ENCODE measurements at places on chromosomes 7 and 10. TPM values are rescaled to one million over a fixed set of nuclear protein-coding genes. Genes with fewer than 3 reads are reported as not detected.

AEBP1 gene
- 1.2 TPM for total RNA-seq

IRF5 gene
- total RNA-seq = 0.26 TPM

GNAI1 gene
- total RNA-seq = 42.4 TPM

SFTPD gene
- not detected for total RNA-seq

MYL10 gene
- total RNA-seq = not detected

WIPF3 gene
- total RNA-seq = 2.5 TPM

DNA sequence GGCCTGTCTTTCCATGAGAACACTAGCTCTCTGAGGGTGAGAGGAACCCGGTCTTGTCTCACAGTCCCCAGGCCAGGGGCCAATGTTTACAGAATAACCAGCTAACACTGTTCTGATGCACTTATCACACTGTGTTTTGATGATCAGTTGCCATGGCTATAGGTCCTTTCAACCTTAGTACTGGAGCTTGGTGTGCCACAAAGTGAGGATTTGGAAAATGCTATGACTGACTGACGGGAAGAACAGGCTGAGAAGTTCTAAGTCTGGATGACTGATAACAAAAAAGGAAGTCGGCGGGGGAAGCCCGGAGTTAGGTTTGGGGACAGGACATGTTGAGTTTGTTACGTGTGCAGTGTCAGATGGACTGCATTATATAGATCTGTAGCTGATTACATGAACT is 141.8 kb downstream of the CTTNBP2 start:
- no peak for DNase-seq

DNA sequence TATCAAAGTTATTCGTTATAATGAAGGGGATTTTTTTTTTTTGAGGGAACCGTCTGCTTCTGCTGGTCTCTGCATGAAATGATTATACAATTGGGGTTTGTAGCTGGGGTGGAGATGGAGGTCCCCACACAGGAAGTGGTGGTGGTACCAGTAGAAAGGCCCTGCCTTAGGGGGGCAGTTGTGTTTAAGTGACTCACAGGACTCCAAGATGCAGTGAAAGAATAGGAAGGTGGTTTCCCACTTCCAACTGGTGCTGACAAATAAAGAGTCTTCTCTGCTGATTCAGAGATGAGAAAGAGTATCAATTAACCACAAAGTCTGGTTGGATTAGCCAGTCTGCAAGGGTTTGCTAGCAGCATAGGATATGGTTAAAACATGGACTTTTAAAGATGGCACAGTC is 376.0 kb downstream of the SORCS3 start:
- DNase-seq = no peak

DNA sequence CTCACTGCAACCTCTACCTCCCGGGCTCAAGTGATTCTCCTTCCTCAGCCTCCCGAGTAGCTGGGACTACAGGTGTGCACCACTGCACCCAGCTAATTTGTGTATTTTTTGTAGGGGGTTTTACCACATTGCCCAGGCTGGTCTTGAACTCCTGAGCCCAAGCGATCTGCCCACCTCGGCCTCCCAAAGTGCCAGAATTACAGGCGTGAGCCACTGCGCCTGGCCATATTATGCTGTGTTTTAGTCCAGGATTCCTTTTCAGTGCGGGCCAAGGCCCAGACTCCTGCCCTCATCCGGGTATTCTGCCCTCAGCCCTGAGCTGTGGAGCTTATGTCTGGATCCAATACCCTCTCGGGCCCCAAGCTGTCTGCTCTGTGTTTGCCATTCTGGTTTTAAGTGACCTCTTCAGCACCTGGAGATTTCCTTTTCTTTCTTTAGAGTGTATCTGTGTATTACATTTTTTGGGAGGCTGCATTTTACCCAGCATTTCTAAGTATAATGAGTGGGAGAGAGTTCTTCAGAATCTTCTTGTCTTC is 114.9 kb downstream of the BUB3 start:
- DNase-seq = no peak

DNA sequence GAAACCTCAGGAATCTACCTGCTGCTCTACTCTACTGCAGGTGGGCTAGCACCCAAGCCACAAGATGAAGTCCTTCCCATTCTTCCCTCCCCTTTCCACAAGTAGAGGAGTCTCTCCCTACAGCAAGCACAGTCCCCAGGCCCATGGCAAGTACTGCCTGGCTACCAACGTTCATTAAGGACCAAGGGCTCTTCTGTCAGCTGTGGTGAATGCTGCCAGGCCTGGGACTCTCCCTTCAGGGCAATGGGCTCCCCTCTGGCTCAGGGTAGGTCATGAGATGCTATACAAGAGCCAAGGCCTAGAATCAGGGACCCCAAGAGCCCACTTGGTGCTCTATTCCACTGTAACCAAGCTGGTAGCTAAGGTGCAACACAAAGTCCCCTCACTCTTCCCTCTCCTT is 39.8 kb downstream of the SNX13 start:
- no peak for DNase-seq

DNA sequence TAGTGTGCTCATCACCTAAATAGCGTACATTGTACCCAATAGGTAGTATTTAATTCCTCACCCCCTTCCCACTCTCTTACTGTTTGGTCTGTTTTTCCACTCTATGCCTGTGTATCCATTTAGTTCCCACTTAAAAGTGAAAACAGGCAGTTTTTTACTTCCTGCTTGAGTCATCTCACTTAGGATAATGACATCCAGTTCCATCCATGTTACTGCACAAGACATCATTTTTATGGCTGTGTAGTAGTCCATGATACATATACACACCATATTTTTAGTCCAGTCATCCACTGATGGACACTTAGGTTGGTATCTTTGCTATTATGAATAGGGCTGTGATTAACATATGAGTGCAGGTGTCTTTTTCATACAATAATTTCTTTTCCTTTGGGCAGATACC is 10.1 kb downstream of the STK17A start:
- DNase-seq = no peak

- no peak for DNase-seq
Observed at GRCh38 chr10:13352519-13352918, 4.4 kb upstream of the SEPHS1 start.

GRCh38 chr7:120272261-120272660 is 714 bp upstream of the KCND2 start:
- peak; percentile 71 for DNase-seq

DNA sequence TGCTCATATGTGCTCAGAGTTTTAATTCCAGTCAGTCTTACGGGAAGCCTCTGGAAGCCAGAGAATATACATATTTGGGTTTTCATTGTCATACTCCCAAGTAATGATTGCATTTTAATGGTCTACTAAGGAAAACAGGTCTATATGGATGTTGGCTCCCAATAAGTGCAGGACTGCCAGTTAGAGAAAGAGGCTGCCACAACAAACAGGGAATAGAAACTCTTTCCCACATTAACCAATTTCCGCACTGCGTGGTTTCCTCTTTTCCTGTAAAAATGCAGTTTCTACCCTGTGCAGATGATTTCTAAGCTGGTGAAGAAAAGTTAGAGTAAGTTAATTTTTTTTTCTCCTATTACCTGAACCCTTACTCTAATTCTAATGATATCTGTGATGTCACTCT is 78.2 kb downstream of the CCSER2 start:
- no peak for DNase-seq

- DNase-seq = peak; percentile 71
Observed at GRCh38 chr7:155456738-155457543, 988 bp upstream of the EN2 start.

GRCh38 chr7:50119815-50120637 is 27.0 kb upstream of the ZPBP start:
- DNase-seq = no peak

- DNase-seq = no peak
Observed at GRCh38 chr7:24419077-24419476, 135.1 kb downstream of the NPY start.

DNA sequence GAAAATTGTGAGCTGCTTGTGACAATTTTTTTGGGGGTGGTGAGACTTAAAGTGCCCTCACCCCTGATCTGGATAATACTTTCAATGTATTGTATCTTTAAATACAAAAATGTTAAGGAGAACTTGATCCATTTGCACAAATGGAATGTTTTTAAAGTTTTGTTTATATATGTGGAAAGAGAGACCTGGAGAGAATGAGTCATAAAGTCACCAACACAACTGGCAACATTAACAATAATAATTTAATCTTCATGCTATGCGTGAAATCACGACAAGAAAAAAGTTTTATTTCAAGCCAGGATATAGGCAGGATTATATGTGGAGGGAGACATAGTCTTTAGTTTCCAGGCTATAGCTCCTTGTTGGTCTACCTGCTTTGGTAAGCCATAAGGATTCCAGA is 537.5 kb downstream of the GPAM start:
- no peak for DNase-seq

DNA sequence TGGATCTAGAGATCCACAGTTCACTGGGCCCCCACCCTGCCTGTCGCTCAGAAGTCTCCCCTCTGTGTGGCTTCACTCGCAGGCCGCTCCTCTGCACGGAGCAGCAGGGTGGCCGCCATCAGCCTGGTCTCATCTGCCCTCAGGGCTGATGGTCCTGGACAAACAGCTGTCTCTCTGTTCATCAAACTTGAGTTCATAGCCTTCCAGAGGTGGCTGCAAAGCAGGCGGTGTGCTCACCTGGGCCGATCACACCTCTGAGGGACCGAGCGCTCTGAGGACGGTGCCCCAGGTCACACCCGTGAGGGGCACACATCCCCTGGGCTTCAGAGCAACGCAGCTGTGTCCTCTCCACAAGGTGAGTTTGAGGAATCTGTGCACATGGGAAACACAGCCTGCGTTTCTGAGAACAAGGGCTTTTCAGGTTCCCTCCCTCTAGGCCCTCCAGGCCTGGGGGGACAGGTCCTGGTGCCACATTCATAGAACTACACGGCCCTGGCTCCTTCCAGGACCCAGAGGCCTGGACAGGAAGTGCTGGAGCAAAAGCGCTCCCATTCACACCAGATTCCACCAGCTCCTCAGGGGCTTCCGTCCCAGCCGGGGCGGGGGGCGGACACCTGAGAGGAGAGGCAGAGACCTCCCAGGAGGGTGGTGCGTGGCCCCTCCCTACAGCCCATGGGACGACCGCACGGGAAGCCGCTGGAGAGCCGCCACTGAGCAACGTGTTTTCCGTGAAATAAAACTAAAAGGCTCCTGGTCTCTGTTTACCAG is 31.2 kb upstream of the FAM20C start:
- no peak for DNase-seq

- no peak for DNase-seq
Observed at GRCh38 chr7:40483630-40484029, 348.8 kb downstream of the SUGCT start.

DNA sequence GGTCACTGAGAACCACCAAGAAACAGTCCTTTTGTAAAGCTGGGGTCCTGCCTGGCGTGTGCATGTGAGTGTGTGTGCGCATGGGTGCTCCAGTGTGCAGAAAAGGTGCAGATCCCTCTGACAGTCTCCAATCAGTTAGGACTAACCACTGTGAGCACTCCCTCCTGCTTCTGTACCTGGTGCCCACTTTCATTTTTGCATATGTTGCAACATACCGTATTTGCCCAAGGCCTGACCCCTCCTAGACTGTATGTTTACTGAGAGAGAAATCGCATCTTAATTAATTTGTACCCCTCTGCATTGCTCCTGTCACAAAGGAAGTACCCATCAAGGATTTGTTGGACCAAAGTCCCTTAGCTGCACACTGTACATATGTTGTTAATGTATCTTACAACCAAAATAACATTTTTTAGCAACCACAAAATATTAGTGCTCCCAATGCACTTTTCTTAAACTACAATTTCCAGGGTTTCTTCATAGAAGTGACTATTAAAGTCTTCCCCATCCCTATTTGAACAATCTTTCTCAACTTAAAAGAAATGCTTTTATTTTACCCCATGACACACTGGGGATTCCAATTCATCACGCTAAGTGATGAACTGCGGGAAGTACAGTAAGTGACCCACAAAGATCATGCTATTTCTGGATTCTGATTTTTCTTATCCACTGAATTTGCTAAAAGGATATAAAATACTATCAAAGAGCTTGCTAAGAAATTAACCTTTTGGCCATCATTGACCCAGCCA is 16.6 kb downstream of the PAXIP1 start:
- DNase-seq = no peak

DNA sequence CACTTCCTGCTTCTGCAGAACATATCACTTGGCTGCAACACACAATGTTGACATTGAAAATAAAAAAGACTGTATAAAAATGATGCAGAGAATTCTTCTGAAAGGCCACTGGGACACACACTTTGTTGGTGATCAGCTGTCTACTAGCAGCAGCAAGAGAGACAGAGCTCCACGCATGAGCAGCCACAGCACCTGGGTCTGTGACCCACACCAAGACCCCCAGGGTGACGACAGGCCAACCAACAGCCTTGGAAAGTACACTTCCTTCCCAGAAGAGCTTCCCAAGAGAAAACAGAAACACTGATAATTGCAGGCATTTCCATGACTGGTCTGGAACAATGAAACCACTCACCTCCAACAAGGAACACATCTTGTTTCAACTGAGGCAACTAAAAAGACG is 239.0 kb downstream of the DIP2C start:
- no peak for DNase-seq

DNA sequence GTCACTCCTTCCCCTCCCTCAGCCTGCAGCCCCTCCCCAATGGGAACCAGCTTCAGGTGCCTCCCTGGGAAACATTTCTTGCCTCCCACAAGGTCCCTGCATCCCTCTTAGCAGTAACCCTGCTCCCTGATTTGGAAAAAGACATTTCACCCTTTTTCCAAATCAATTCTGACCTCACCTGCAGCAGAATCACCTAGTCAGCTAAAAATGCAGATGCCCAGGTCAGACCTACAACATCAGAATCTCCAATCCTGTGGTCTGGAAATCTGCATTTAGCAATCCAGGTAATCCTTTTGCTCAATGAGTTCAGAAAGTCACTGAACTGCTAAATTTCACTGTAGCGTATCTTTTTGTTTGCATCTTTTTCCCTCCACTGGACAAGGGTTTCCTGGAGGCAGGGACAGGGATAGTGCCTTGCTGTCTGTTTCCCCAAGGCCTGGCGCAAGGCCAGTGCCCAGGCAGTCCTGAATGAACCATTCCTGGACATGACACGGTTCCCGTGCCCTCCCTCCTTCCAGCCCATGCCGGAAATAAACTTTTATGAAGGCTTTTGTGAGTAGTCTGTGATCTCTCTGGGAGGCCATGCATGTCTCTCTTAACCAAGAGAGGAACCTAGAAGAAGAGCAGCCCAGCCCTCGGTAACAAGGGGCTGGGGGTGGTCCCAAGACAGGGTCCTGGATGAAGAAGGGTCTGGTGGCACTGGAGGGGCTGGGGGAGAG is 44.0 kb downstream of the COL13A1 start:
- DNase-seq = peak; percentile 89

DNA sequence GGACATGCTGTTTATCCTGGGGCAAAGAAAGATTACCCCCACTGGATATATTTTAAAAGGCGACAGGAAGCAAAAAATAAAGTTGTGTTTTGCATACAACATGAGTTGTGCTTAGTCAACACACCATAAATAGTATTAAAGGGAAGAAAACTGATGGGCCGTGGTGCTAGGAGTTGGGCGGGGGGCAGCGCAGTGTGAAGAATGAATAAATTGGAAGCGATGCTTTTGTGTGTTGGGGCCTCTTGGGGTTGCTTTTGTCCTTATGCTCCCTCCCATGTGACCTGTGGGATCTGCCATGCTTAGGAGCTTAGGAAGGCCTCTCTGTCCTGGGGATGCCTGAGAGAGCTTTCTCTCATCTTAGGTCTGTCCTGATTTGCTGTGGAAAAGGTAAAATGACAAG is 35.0 kb upstream of the AGR3 start:
- DNase-seq = no peak
